ENCODE measurements at places on chromosomes 7 and 10.

GRCh38 chr10:58281092-58281752, 12.3 kb downstream of the CISD1 start:
- no peak for DNase-seq

DNA sequence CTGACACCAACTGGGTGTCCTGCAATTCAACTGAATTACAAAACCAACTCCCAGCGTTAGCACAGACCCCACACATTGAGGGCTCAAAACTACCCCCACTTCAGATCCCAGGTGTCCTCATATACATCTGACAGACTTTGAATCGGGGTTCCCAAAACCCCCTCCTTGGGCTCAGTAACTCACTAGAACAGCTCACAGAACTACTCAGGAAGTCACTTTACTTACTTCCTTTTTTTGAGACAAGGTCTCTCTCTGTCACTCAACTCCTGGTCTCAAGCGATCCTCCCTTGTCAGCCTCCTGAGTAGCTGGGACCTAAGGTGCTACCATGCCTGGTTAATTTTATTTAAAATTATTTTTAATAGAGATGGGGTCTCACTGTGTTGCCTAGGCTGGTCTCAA, 456.0 kb downstream of the SDK1 start:
- no peak for DNase-seq

DNA sequence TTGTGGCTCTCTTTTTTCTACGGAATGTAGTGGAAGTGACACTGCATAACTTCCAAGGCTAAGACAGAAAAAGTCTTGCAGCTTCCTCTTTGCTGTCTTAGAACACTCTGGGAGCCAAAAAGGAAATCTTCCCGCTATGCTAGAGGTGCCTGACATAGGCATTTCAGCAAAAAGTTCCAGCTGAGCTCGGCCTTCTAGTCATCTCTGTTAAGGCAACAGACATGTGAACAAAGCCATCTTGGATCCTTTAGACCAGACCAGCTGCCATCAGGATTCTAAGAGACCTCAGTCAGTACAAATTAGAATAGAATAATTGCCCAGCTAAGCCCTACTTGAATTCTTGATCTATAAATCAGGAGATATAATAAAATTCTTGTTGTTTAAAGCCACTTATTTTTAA, 16.3 kb upstream of the COL1A2 start:
- no peak for DNase-seq

- no peak for DNase-seq
Measured at GRCh38 chr7:71424166-71425035, 292.5 kb downstream of the GALNT17 start.

DNA sequence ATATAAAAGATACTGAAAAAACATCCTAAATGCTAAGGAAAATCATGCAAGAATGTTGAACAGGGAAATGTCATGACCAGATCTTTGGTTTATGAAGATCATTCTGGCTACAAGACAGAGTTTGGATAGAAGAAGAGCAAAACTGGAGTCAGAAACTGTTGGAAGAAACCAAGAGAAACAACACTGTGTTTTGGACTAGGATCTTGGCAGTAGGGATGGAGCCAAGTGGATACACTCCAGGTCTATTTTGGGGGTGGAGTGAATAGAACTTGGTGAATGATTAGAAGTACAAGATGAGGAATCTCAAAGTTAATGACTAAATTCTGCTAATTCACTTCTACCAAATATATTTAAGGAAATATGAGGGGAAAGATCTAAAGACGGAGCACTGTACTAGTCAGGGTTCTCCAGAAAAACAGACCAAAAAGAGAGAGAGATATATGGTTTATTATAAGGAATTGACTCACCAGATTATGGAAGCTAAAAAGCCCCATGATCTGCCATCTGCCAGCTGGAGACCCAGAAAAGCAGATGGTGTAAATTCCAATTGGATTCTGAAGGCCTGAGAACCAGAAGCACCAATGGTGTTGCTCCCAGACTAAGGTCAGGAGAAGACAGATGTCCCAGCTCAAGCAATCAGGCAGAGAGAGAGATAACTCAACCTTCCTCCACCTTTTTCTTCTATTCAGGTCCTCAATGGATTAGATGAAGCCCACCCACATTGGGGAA, 254.9 kb downstream of the TRIL start:
- DNase-seq, result no peak

- DNase-seq, result peak; percentile 58
Measured at GRCh38 chr10:100730725-100731406, 14.5 kb upstream of the PAX2 start.

GRCh38 chr10:96365571-96365970, 6.8 kb upstream of the OPALIN start:
- no peak for DNase-seq

GRCh38 chr10:77304192-77304591, 333.4 kb downstream of the KCNMA1 start:
- no peak for DNase-seq

DNA sequence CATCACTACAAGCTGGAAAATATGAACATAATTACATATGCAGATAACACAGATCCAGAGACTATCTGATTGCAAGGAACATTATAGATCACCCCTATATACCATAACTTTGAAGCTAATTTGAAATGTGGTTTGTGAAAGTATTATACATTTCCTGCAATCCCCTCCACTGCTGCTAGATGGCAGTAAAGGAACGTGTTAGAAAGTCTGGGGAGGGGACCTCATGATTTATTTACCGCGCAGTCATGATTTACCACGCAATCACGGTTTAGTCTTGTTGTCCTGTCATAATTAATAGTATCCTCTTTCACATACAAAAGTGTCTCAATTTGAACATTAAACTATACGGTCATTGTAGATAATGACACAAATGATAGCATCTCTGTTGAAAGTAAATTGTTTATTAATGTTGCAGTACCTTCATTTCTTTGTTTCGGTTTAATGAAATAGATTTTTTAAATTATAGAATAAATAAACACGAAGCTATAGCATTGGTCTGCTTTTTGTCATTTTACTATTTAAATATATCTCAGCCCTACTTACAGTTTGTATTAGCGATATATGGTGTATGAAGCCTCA, 145.3 kb upstream of the PRSS1 start:
- DNase-seq, result peak; percentile 72

GRCh38 chr10:69222157-69223027, 2.3 kb downstream of the HKDC1 start:
- peak; percentile 88 for DNase-seq

DNA sequence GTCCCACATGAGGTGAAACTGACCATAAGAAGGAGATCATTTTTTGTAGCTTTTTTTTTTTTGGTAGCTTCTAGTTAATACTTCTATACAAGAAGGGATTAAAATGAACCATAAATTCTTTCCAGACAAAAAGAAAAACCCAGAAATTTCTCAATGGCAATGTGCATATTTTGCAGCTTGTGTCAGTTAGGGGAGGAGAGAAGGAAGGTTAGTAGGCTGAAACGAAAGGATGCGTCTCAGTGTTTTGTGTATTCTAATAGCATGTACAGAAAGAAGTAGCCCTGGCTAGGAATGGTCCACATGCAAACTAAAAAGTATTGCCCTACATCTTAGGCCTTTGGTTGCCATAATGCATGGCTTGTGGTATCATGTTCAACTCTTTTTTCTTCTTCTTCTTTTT, 90.6 kb downstream of the CACNB2 start:
- DNase-seq, result no peak

DNA sequence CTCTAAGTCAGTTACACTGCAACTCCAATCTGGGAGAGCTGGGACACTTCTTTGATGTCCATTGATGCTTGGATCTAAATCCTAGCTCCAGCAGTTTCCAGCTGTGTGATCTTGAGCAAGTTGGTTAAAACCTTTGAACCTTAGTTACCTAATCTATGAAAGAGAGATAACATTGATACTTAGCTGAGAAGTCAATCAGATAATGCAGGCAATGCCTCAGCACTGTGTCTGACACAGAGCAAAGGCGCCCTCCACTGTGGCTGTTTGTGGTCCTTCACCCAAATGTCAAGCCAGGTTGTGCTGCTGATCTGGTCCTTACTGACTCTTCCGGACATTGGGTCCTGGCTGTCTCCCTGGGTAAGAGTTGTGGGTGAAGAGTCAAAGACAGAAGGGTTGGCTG, 20.2 kb downstream of the DNTT start:
- peak; percentile 83 for DNase-seq

DNA sequence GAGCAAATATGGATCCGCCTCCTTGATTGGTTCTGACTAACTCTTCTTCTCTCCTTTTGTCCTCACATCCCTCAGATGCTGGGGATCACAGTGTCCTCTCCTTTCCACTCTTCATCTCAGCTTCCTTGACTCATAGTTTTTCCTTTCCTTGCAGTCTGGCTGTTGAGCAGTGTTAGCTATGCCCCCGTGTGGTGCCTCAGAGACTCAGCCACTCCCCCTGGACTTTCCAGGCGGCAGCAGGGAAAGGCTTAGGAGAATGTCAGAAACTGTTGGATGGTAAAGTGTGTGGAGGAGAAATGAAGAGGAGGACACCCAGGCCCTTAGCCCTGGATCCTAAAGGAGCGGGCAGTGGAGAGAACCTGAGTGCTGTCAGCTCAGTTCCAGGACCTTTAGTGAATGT, 267.5 kb downstream of the CELF2 start:
- peak; percentile 16 for DNase-seq

DNA sequence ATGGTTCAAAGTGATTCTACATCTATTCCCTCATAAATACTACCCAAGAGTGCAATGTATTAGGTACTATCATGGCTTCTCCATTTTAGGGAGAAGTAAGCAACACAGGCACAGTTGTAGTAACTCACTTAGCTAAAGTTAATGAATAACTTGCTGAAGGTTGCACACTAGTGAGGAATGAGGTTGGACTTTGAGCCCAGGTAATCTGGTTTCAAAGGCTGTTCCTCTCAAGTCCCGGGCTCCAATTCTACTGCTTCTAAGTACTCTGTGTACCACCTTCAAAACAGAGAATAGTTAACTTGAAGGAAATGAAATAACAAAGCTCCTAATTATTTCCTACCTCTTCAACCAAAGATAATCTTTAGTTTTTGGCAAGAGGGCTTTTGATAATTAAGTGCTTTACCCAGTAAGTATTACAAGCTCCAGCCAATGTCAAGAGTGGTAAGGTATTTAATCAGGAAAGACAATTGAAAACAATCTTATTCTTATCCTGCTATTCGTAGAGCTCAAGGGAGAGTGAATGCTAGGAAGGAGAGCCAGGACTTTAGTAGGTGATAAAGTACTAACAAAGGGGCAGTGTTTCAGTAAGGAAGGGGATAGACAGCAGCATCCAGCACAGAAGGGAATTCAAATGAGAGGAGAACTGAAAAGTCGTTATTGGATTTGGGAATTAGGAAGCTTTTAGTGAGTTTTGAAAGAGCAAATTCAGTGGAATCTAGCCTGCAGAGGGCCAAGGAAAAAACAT, 158.2 kb upstream of the PTPRZ1 start:
- peak; percentile 57 for DNase-seq

DNA sequence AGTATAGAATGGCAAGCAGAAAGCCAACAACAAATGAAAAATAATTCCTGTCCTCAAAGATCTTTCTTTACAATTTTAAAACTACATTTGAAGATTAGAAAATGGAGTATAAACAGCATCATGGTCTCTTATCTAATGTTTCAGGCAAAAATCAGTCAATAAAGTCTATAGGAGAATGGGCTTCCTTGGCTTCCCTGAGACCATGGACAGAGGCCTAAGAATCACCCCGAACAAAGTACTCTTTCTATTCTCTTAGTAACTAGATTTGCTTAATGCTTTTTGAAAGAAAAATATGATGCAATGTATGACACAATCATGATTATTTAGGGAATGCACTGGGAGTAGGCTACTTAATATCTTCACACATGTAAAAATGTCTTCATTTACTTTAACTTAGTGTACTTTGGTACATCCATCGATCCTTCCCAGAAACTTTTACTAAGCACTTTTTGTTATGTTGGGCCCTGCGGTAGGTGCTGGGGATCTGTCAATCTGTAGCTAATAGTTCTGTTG, 17.3 kb downstream of the GRM3 start:
- no peak for DNase-seq

DNA sequence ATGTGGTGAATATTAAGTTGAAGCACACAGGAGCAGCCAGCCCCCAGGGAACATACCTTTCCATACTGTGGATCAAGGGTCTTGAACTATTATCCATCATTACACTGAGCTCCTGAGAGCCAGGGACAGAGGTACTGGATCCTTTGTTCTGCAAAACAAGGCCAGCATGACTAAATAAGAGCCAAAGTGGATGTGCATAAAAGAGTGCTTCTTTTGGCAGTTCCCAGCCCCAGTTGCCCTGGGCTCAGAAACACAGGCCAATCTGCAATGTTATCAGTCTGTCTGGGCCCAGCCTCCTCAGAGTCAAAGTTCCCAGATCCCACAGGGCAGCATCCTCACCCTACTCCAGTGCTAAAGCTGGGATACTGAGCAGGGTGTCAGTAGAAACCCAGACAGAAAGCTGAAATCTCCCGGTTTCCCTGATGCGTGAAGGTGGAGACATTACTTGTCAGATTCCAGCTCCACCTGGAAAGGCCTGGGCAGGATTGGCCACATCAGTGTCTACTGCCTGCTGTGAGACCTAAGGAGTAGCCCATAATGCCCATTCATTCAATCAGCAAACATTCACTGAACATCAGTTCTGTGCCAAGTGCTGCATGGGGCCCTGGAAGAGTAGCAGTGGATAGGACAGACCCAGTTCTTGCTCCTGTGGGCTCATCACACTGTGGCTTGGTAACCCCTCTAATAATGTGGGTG, 342.7 kb downstream of the CXCL12 start:
- DNase-seq, result no peak

GRCh38 chr10:74047304-74047703, 49.4 kb downstream of the VCL start:
- DNase-seq, result no peak

GRCh38 chr7:149570784-149571183, 73.2 kb upstream of the ZNF746 start:
- DNase-seq, result no peak

DNA sequence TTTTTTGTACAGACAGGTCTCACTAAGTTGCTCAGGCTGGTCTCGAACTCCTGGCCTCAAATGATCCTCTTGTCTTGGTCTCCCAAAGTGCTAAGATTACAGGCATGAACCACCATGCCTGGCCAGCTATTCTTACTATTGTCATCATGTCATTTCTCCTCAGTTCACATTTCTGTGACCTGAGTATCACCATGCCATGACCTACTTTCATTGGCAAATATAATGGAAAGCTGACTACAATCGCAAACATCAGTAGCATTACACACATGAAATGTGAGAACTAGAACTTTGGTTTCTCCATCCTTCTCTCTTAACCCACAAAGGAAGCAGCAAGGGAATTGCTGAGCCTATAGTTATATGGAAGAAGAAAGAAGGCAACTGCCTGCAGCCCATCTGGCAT, 26.0 kb upstream of the WIPF3 start:
- no peak for DNase-seq

- DNase-seq, result peak; percentile 80
Measured at GRCh38 chr10:88114368-88114767, 250.9 kb downstream of the PTEN start.
